Esophagus muscularis mucosa (tissue), 4 donors: ENCODE measurements at places on chromosomes 6 and 20. TPM values are rescaled to one million over a fixed set of nuclear protein-coding genes. Genes with fewer than 3 reads are reported as not detected.

DNA sequence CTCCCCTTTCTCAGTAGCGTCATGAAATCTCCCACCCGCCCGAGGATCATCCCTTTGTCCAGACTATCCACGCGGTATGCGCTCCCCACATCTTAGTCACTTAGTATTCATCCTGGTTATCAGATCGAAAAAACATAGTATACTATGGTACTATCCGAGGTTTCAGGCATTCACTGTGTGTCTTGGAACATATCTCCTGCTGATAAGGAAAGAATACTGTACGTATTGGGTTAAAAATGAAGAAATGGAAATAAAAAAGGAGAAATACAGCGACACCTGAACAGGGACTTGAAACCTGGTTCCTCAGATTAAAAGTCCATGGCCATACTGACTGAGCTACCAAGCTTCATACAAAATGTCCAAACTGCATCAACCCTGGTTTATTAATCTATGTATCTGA lies 14.0 kb downstream of the HMGN4 start:
- no peaks in the 10 kb centered on the region for H3K27me3 ChIP-seq
- H3K36me3 ChIP-seq: no peaks in the 10 kb centered on the region
- no peak overlapping the region for H3K4me3 ChIP-seq
- H3K4me1 ChIP-seq: peaks cover 17% of the 10 kb centered on the region
- no peak overlapping the region for H3K27ac ChIP-seq

RIPPLY2 gene
- total RNA-seq: not detected

REM1 gene
- 10.2 TPM for total RNA-seq

- no peaks in the 10 kb centered on the region for H3K4me1 ChIP-seq
- H3K4me3 ChIP-seq: no peak overlapping the region
- H3K36me3 ChIP-seq: peaks cover 10% of the 10 kb centered on the region
- no peak overlapping the region for H3K27ac ChIP-seq
- DNase-seq: no peak
- no peaks in the 10 kb centered on the region for H3K27me3 ChIP-seq
Observed at GRCh38 chr6:116221911-116222310, 32.0 kb downstream of the TSPYL4 start.

GRCh38 chr6:139987091-139987490 lies 612.6 kb upstream of the CITED2 start:
- DNase-seq: no peak
- H3K4me3 ChIP-seq: no peak overlapping the region
- H3K27me3 ChIP-seq: no peaks in the 10 kb centered on the region
- H3K4me1 ChIP-seq: peaks cover 38% of the 10 kb centered on the region

- peaks cover 16% of the 10 kb centered on the region for H3K4me1 ChIP-seq
- H3K4me3 ChIP-seq: no peak overlapping the region
- H3K27me3 ChIP-seq: no peaks in the 10 kb centered on the region
- no peaks in the 10 kb centered on the region for H3K36me3 ChIP-seq
Observed at GRCh38 chr6:170160628-170161611, 130.0 kb downstream of the DLL1 start.

DNA sequence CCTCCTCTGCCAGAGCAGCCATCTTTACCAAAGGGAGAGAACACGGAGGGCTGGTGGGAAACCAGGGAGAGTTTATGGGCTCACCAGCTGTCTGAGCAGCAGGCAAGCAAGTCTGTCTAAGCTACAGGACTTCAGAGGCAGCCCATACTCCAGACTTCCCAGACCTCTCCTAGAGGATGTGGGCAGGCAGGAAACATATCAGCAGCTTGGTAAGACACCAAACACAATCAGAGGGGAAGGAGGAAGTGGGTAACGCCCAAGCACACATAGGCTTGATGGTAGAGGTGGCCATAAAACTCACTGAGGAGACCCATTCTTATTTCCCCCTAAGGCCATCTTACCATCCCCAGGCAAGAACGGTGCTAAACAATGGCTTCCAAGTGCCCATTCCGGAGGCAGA lies 143.1 kb upstream of the ARID1B start:
- no peak for DNase-seq
- no peaks in the 10 kb centered on the region for H3K27me3 ChIP-seq
- H3K27ac ChIP-seq: no peak overlapping the region
- peaks cover 5% of the 10 kb centered on the region for H3K4me1 ChIP-seq

- no peaks in the 10 kb centered on the region for H3K27me3 ChIP-seq
- no peak overlapping the region for H3K27ac ChIP-seq
- no peaks in the 10 kb centered on the region for H3K4me1 ChIP-seq
- H3K36me3 ChIP-seq: no peaks in the 10 kb centered on the region
- DNase-seq: no peak
- no peak overlapping the region for H3K4me3 ChIP-seq
Observed at GRCh38 chr6:165439928-165440554, 130.6 kb upstream of the C6orf118 start.

RSPH3 gene
- total RNA-seq: 16.3 TPM

WFDC11 gene
- not detected for total RNA-seq

DNA sequence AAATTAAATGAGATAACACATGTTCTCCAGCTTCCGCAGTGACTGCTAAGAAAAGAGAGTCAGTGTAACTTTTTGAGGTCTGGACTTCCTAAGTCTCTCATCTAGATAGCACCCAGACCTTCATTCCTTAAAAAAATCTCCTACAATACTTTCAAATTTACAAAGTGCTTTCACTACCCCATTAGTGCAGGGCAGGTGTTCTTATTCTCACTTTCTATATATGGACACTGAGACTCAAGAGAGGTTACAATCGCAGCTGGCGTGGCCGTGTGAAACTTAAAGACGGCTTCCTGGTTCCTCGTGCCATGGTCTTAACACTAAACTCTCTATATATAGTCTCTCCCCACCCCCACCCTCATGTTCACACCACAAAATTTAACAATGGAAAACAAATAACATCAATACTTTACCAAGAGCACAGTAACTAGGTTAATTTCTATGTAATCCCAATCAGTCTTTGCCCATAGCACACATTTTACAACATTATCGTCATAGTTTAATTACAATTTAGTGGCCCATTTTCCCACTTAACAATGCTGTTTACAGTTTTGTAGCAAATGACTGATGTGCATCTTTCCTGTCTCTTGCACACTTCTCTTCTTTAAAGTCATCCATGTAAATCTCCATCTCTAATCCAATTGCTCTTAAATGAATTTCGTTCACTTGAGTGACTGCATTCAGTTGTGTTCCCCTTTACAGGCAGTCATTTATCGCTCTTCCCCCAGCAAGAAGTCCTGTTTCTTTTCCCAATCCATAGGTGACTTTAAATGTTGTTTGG lies 78.8 kb upstream of the ARID1B start:
- DNase-seq: no peak
- H3K4me1 ChIP-seq: no peaks in the 10 kb centered on the region
- no peaks in the 10 kb centered on the region for H3K27me3 ChIP-seq
- no peak overlapping the region for H3K4me3 ChIP-seq

- no peaks in the 10 kb centered on the region for H3K4me1 ChIP-seq
- H3K27ac ChIP-seq: no peak overlapping the region
- no peaks in the 10 kb centered on the region for H3K27me3 ChIP-seq
- no peak for DNase-seq
Observed at GRCh38 chr6:106293116-106293515, 32.4 kb downstream of the ATG5 start.

- H3K36me3 ChIP-seq: no peaks in the 10 kb centered on the region
- H3K4me3 ChIP-seq: no peak overlapping the region
- H3K27me3 ChIP-seq: no peaks in the 10 kb centered on the region
Observed at GRCh38 chr6:20933057-20933788, 399.0 kb downstream of the CDKAL1 start.

DNA sequence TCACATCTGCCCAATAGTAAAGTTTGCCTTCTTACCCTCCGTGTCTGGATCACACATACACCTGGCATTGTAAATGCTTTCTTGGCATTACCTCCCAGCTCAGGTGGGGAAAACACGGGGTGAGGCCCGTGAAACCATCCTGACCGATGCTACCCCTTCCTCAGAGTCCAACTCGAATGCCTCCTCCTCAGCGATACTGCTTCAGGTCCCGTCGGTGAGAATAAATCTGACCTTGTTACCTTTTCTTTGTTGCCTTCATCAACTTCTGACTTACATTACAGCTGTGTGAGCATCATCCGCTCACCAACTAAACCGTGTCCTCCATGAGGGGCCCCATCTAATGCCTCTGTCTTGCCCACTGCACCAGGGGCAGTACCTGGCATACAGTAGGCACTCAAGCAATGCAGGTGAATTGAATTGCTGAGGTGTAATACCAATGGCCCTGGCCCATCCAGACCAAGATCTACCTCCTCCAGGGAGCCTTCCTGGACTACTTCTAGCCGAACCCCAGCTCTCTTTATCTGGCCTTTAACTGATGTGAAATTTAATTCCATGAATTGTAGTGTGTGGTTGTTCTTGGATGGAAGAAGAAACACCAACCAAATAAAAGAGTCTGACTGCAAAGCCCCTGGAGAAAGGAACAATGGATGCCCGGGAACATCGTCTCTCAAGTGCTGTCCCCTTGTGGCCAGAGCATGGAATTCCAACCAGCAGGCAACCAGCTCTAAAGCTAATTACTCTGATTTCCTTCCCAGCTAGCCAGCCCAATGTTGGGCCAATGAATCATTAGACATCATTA lies 141.5 kb downstream of the ANKRD60 start:
- no peak overlapping the region for H3K27ac ChIP-seq
- H3K4me1 ChIP-seq: peaks cover 9% of the 10 kb centered on the region
- H3K36me3 ChIP-seq: no peaks in the 10 kb centered on the region
- no peak overlapping the region for H3K4me3 ChIP-seq
- no peak for DNase-seq
- H3K27me3 ChIP-seq: no peaks in the 10 kb centered on the region

DNA sequence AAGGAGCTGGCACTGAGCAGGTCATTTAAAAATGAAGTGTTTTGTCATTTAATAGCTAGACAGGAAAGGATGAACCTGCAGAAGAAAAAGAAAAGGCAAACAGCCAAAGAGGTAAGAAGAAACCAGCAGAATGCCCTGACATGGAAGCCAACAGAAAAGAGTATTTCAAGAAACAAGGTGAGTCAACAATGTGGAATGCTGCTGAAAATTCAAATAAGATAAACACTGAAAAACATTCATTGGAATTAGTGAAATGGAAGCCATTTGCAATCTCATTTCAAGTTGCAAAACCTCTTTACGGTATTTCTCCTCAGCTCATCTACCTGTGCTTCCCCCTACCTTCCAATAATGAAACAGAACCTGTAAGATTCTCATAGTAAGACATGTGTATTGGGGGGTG lies 59.6 kb downstream of the RWDD2A start:
- DNase-seq: no peak
- no peak overlapping the region for H3K27ac ChIP-seq
- H3K4me3 ChIP-seq: no peak overlapping the region
- H3K4me1 ChIP-seq: no peaks in the 10 kb centered on the region
- no peaks in the 10 kb centered on the region for H3K36me3 ChIP-seq

- DNase-seq: no peak
- no peaks in the 10 kb centered on the region for H3K27me3 ChIP-seq
- H3K4me1 ChIP-seq: no peaks in the 10 kb centered on the region
- no peak overlapping the region for H3K4me3 ChIP-seq
- no peaks in the 10 kb centered on the region for H3K36me3 ChIP-seq
Observed at GRCh38 chr6:150310539-150310938, 58.3 kb upstream of the IYD start.

DNA sequence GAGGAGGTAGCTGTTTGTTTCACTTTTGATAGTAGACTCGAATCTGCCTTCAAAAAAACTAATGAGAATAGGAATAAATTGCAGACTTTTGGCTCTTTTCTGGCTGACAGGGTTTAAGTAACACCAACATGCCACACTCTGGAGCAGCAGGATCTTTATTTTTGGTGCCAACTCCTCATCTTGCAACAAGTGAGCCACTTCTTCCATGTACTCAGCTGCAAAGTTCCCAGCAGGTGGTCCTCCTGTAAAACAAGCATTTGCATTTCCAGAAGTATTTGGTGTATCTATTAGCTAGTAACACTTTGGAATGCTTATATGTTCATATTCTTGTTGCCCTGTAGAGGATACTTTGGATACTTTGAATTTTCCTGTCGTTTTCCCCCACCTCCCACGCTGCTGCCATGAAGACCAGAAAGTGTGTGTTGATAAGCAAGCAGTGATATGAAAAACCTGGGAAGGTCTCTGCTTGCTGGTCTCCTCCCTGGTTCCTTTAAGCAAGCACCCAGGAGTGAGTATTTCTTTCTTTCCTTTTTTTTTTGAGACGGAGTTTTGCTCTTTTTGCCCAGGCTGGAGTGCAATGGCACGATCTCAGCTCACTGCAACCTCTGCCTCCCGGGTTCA lies 1.0 kb downstream of the ARMH2 start:
- no peak for DNase-seq
- H3K4me1 ChIP-seq: no peaks in the 10 kb centered on the region
- no peaks in the 10 kb centered on the region for H3K27me3 ChIP-seq
- H3K27ac ChIP-seq: no peak overlapping the region
- no peak overlapping the region for H3K4me3 ChIP-seq
